NCI-H1436 treated with DMSO at 0.1 percent for 48 hours (cell line): ENCODE measurements at places on chromosomes 12 and 14.

DNA sequence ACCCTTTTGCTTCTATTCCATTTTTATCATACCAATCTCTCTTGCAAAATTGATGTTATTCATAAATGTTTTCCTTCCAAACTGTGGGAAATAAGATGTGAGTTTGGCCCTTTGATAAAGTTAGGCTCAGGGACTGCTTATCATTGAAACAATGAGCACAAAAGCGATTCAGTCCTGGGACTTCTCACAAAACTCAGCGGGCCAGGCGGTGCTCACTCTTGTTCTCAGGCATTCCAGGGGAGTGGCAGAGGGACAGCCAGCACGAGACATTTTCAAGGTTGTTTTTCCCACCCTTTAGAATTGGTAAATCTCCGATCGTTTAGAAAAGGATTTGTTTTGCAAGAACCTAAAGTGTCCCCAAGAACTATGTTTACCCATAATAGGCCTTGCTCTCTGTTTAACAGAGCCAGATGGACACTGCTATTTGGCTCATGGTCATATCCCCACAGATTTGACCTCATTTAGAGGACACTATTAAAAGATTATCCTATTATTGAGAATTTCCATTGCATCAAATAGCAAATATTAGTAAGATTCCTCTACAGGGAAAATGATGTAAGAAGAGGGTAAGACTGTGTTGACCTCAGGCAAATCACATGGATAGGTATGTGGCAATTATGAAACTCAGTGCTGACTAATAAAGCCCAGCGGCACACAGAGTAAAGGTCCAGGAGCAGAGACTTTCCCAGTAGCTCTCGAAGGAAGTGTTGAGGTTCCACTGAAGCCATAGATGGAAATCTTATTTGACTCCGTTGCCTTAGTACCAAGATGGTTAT is 102.7 kb upstream of the USP44 start:
- DNase-seq = no peak

GRCh38 chr12:121803861-121804416 is at the start of gene SETD1B:
SETD1B (plus strand) TSS chr12:121804009; CDS start chr12:121804738, 729 bp downstream.
- DNase-seq = no peak

GRCh38 chr14:105864651-105865265 is 338.4 kb downstream of the TMEM121 start:
- DNase-seq = no peak

GRCh38 chr14:34064349-34064748 is 113.5 kb upstream of the EGLN3 start:
- no peak for DNase-seq

- DNase-seq = no peak
Observed at GRCh38 chr14:89746654-89747053, 207.9 kb downstream of the EFCAB11 start.

- DNase-seq = no peak
Observed at GRCh38 chr14:55731311-55731872, 151.4 kb downstream of the KTN1 start.

DNA sequence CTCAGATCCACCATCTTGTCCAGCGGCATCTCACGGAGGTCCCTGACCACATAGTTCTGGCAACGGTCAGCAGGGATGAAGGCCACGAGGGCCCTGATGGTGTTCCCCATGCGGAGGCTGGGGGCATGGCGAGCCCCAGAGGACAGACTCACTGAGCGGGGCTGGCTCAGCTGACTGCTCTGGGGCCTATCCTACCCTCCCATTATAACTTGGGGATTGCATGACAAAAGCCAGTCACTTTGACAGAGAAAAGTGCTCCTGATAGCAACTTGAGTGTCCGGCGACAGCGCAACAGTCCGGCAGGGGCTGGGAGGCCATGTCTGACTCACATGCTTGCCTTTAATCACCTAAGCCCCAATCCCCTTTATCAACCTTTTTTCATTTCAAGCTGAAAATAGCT is at the start of gene LRRC10:
Gene LRRC10 (minus strand): TSS at position 179 of the 400 bp plus-strand sequence. CDS start 69 bp downstream, at position 110.
- no peak for DNase-seq

DNA sequence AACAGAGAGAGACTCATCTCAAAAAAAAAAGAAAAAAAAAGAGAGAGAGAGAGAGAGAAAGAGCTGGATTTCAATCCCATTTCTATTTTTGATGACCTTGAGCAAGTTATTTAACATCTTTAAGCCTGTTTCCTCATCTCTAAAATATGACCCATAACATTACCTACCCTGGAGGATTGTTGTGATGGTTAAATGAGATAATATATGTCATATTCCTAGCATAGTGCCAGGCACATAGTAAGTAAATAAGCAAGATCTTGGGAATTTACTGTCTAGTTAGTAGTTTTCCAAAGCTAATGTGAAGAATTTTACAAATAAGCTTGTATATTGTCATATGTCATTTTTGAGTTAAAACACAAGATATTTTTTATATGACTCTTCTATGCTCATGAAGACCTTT is 236.5 kb downstream of the PHLDA1 start:
- no peak for DNase-seq

DNA sequence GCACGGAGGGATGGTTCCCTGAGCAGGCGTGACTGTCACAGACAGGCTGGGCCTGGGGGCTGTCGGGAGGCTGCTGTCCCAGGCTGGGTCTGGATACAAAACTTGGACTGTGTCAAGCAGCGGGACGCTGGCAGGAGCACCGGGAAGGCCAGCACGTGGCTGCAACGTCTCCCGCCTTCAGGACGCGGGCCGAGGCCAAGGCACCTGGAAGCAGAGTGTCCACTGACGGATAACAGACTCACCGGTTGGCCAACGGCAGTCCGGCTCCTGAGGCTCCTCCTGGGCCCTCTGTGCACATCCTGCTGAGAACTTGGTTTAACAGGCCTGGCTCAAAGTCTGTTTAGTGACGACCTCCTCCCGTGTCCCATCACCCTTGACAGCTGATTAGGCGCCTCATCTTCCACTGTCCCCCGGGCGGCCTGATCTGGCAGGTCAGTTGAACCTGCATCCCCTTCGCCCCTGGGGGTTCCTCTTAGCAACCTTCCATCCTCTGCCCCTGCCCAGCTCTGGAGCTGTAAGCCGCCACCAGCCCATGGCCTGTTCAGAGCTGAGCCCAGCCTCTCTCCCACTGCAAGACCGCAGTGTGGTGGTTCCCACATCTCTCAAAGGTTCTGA is 2.5 kb downstream of the XRCC3 start:
- no peak for DNase-seq

GRCh38 chr12:94033101-94033500 is 115.3 kb upstream of the PLXNC1 start:
- DNase-seq = no peak

- no peak for DNase-seq
Observed at GRCh38 chr14:104680056-104680805, 9.2 kb upstream of the INF2 start.

DNA sequence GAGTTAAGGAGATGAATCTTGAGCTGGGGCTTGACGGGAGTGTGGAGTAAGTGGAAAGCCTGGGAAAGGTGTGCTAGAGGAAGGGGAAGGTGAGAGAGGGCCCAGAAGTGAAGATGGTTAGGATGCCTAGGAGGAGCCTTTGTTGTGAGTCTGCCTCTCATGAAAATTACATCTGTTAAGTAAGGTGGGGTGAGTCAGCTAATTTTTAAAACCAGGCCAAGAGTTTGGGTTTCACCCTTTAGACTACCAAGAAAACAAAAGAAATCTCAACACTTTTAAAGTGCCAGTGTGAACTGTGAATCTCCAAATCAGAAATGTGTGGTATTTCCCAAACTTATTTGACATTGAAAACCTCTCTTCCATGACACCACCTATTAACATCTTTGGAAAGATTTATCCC is 185.2 kb downstream of the CRADD start:
- no peak for DNase-seq

DNA sequence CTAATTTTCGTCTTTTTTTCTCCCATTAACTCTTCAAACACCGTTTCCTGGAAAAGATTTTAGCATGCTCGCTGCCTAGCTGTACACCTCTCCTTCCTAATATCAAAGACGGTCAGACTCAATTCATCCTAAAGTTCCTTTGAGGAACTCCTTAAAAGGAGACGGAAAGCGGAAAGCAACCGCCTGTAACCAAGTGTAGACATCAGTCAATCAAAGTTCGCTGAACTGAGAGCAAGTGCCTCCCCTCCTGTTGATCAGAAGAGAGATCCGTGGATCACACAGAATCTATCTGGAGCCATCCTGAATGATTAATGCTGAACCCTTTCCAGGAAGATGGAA is 412 bp upstream of the TEP1 start:
- DNase-seq = no peak

GRCh38 chr12:78375461-78375860 is 489.1 kb upstream of the SYT1 start:
- no peak for DNase-seq

DNA sequence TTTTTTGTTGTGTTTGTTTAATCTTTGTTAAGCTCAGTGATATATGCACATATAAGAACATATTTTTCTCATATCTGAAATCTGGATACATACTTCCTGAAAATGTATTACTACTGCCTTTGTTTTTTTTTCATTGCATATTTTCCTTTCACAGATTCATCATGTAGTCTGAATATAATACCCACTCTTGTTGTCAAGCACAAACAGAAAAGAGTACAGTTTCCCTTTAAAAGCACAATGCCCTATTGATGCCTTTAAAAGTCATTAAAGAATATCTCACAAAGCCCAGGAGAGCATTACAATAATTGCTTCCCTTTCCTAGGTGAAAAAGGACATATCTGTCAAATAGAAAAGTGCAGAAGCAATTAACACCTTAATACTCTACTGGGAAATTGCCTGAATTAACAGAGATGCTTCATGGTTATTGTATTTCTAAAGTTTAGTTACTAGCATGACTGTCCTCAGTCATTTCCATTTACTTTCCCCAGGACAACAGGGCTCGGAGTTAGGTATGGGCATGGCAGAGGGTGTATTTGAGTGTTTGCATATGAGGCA is 107.4 kb downstream of the GRIP1 start:
- no peak for DNase-seq

DNA sequence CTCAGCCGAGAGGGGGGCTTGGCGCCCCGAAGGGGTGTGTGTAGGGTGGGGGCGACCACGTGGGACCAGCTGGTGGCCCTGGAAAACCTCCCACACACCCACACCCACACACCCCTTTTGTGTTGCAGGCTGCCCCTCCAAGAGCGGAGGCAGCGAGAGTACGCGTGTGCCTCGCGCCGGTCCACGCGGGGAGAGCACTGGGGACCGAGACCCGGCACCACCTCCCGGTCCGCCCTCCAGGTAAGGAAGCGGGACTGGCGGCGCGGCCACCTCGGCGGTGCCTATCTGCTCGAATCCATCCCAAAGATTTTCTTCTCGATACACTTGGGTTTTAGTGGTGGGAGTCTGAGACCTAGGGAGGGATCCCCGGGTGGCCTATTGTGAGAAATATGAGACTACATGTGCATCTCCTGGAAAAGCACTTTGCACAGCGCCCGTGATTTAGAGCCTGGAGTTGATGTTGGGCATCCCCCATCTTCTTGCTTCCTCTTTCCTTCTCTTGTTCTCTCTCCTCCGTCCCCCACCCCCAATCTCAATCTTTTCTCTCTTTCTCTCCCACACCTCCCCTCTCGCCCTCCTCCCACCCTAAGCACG is 393 bp downstream of the SYT1 start:
- no peak for DNase-seq

DNA sequence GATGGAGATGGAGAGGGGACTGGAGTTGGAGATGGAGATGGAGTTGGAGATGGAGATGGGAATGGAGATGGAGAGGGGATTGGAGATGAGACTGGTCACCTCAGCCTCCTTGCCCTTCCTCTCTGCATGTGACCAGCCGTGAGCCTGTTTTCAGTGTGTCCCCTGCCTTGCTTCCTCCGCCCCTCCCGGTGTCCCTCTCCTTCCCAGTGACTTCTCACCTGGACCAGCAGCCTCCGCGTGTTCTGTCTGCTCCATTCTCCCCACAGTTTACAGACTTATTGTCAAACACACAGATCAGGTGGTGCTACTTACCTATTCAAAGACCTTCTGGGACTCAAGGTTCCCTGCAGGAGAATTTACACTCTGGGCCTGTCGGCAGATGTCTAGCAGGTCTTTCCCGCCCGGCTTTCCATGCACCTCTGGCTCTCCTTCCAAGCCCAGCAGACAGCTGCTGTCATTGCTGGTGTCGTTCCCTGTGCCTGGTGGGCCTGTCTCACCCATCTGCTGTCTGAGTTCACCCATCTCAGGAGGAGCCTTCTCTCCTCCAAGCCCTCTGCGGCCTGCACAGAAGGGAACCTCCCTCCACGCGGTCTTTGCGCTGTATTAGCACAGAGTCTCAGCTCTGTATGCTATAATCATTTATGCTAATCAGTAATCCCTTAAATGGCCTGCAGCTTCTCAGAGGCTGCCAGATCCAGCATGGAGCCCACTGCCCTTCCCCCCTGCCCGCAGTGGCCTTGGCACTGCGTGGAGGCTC is 62.1 kb downstream of the ADGRD1 start:
- no peak for DNase-seq

DNA sequence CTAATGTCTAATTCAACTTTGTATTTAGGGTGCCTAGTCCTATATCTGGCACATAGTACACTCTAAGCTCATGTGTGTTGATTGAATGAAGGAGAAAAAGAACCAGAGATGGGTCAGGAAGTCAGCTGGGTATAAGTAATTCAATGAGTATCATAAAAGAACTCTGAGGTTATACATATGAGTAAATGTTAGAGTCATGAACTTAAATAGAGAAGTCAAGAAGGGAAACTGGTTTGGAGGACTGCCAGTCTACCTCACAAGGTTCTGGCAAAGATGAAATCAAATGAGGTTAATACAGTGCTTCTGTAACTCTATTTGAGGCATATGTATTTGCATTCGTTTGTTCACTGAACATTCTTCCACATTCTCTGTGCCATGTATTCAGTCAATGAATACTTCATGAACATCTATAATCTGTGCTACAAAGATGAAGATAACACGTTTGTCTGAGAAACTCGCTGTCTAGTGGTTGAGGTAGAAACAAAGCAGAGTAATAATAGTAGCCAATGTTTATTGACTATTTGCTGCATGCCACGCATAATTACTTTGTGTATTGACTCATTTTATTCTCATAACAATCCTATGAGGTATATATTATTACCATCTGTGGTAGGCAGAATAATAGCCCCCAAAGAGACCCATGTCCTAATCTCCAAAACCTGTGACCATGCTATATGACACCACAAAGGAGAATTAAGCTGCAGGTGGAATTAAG is 88.9 kb downstream of the PTGER2 start:
- no peak for DNase-seq

- no peak for DNase-seq
Observed at GRCh38 chr12:57063991-57064685, 14.2 kb upstream of the MYO1A start.

DNA sequence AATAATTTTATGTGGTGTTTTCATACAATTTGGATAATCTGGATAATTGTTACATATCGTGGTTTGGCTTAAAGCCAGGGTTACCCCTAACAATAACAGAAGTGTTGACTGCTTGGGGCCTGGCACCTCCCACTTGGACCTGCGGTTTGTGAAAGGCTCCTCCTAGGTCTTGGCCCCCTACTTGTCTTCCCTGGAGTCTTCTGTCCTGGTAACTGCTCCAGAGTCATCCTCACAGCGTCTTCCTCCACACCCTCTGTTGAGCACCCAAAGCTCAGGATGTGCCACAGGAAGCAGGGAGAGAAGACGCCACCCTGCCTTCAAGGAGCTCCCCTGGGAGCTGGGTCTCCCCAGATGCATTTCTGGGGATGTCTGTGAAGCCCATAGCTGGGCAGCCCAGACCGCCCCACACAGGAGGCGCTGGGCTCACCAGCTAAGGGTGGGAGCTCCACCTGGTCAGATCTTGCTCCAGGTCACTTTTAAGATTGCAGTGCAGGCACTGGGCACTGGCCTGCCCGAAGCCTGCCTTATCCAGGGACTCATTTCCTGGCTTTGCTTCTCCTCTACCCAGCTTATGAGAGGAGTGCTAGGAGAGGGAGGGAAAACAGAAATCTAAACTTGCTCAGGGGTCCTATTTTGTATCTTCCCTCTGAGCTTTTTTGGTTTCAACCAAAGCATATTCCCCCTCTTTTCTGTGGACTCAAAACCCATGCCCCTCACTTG is 98.2 kb downstream of the ZFP36L1 start:
- DNase-seq = no peak

- DNase-seq = no peak
Observed at GRCh38 chr12:15183821-15184220, 37.4 kb downstream of the RERG start.
